ENCODE measurements at places on chromosomes 1 and 21. TPM values are rescaled to one million over a fixed set of nuclear protein-coding genes. Genes with fewer than 3 reads are reported as not detected.

Gene ADAMTS5
- polyA plus RNA-seq: 14.9 TPM

Gene HCRTR1
- 0.23 TPM for polyA plus RNA-seq

Gene IRF6
- polyA plus RNA-seq: 0.83 TPM

Gene CD247
- polyA plus RNA-seq: 0.61 TPM

Measured in hindlimb muscle (tissue), 1 donor.